ENCODE measurements at places on chromosomes 13 and 19.

DNA sequence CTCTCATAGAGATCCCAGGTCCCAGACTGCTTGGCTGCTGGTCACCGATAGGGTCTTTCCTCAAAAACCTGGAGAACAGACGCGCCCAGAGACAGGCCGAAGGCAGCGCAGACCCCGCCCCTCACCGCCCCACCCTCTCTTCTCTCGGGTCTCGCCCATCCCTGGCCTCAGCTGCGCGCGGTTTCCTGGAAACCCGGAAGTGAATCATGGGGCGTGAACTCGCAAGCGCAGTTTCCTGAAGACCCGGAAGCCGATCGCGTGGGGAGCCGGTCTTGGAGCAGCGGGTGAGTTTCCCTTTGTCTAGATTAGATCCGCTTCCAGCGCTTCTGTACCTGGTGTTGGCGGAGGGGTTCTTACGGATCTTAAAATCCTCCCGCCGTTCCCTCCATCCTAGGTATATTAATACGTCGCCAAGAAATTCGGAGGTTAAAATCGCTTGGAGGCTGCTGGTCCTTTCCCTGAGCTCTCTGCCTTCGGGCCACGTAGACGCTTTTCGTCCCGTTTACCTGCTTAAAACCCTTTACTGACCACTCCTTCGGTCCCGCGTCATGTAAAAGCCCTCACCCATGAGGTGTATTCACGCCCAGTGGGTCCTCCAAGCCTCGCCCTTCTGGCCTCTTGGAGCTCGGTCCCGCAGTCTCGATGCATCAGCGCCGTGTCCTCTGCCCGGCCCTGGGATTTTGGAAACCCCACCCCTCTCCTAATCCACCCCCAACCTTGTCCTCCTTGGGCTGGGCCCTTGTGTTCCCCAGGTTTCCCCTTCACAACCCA, at the start of gene ZNF578:
ZNF578 (plus strand) TSS at position 230 of the 771 bp plus-strand sequence. CDS start 48,293 bp downstream, outside the sequence.
- DNase-seq = peak; percentile 1

- peak; percentile 35 for DNase-seq
Observed at GRCh38 chr13:98458431-98458830, 118.5 kb downstream of the STK24 start.

DNA sequence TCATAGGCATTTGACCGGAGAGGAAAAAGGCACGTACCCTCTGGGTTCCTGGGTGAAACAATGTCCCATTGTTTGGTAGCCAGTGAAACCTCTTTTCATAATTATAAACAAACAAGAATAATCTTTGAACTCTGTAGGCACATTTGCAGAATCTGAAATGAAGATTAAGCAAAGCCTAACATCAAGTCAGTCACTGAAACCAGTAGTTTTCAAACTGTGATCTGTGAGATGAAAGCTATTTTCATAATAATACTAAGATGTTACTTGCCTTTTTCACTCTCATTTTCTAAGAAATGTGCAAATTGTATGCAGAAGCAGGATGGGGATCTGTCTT, 105.4 kb downstream of the WDFY2 start:
- no peak for DNase-seq

DNA sequence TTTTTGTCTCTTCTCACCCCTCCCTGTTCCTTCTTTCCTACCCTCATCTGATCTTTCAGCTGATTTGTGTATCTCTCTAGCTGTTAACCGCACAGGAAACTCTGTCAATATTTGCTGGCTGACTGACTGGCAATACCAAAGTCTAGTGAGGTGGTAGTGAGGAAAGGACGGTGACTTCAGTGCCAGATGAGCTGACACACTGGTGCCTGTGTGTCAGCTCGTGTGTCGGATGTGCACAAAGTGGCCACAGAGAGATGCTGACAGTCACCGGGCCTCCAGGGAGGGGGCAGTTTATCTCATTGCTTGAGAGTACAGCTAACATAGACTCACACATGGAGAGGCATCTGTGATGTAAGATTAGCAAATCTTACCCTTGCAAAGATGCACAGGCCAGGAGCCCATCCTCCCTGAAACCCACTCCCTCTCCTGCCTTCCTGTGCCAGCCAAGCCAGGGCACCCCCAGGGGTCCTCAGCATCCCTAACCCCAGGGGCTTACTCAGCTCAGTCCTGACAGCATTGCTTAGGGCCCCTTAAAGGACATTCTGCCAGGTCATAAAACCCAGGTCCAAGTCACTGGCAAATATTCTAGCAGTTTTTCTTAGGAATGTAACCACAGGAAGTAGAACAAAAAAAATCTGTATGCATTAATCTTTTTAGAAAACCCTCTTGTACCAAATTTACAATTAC, 80.2 kb downstream of the SHISA2 start:
- no peak for DNase-seq

DNA sequence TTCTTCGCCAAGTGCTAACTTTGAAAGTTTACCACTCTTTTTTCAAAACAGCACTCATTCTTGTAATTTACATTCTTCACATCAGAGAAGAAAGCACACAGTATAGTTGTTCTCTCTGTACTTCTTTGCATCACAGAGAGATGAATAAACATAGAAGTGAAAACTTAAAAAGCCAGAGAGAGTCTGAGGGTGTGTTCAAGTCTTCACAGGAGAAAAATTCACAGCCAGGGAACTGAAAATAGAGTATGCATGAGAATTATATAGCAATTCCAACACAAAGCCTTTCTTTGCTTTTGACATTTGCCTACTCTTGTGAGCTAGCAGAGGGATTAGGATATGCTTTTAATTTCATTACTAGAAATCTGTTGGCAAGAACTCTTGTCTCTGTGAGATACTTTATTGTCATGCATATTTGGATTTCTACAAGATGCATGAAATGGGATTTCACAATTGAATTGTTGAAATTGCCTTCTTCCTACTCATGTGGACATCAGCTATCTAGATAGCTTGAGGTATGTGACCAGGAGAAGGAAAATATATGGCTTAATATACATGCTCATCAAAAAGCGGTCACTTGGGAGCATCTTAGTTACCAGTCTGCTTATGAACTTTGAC, 166.1 kb downstream of the SLC7A1 start:
- no peak for DNase-seq

DNA sequence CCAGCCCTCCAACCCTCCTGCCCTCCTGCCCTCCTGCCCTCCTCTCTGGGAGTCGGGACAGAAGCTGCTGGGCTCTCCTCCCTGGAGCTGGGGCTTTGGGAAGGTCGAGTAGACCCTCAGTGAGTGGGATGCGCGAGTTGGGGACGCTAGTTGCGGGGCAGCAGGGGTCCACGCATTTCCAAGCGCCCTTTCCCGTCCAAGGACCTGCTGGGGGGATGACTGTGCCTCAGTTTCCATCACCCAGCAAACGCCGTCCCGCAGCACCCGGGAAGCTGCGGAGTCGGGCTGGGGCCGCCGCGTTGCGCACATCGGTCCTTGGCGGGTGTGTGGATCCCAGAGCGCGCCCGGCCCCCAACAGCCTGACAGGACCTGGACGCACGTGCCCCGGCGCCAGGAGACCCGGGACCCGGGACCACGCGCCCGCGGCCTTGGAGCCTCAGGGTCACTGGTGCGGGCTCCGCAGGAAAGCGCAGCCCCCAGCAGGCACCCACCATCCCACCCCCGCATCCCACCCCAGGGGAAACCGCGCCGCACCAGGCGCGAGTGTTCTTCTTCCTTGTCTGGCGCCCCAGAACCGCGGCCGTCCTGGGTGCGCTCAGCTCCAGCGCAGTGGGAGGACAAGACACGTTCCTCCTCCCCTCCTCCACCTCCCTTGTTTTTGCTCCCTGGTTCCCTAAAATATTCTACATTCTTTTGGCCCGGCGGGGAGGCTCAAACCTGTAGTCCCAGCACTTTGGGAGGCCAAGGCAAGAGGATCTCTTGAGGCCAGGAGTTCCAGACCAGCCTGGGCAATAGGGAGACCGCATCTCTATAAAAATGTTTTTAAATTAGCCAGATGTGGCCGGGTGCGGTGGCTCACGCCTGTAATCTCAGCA, 9.2 kb downstream of the ONECUT3 start:
- DNase-seq = no peak

- peak; percentile 89 for DNase-seq
Observed at GRCh38 chr13:28819735-28820098, 422 bp upstream of the MTUS2 start.

GRCh38 chr13:109785141-109785891, 1.1 kb downstream of the IRS2 start:
- DNase-seq = peak; percentile 61

Data from nephron progenitor cell (in vitro differentiated cells).